ENCODE measurements at places on chromosomes 2 and 18.

GRCh38 chr2:241451840-241452506, 56.4 kb downstream of the STK25 start:
- DNase-seq: no peak

- DNase-seq: no peak
Observed at GRCh38 chr2:166944909-166945308, 56.6 kb downstream of the XIRP2 start.

GRCh38 chr2:67626656-67627055, 229.5 kb downstream of the ETAA1 start:
- DNase-seq: no peak

GRCh38 chr2:19963386-19963785, 26.5 kb downstream of the WDR35 start:
- no peak for DNase-seq

DNA sequence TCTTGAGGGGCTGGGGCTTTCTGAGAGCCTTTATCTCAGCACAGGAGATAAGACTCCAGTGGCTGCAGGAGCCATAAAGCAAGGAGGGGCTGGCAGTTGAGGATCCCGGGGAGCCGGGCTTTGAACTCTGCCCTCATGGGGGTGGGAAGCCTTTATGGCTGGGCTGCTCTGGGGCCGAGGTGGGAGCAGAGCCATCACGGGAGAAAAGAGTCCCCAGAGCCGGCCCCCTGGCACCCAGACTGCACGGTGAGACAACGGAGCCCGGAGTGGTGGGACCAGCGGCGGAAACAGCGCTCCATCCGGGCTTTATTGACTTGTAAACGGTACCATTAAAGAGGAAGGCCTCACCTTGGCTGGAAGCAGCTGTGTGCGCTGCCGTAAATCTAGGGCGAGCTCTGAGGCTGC, 162.6 kb downstream of the MYCN start:
- no peak for DNase-seq
